ENCODE measurements at places on chromosomes 4 and X.

- no peak for DNase-seq
Observed at GRCh38 chr4:96916711-96917110, 1076.8 kb downstream of the PDHA2 start.

GRCh38 chr4:47349326-47349725 lies 114.2 kb downstream of the COMMD8 start:
- DNase-seq, result no peak

GRCh38 chrX:39760930-39761329 lies 336.8 kb downstream of the BCOR start:
- DNase-seq, result no peak

- peak; percentile 70 for DNase-seq
Observed at GRCh38 chr4:169335331-169335730, 64.6 kb upstream of the SH3RF1 start.

DNA sequence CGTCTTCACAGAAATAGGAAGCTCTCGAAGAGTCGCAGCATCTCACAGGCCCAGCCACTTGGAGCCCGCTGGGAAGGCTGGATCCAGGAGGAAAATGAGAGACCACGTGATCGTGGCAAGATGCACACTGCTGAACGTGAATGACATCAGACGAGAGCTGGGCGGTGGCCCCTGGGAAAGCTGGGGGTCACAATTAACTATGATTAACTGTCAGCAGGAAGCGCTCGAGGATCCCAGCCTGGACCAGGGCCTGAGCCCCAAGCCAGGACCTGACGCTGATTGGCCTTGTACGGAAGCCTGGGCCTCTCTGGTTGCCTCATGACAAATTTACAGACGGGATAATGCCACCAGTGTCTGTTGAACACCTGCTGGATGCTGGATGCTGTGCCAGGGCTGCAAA lies 321.4 kb downstream of the EVC2 start:
- DNase-seq, result no peak

All from LoVo (cell line).